ENCODE measurements at places on chromosomes 4 and X.
A peak's percentile ranks its signal among the peaks of the same experiment; 100 is the strongest.

DNA sequence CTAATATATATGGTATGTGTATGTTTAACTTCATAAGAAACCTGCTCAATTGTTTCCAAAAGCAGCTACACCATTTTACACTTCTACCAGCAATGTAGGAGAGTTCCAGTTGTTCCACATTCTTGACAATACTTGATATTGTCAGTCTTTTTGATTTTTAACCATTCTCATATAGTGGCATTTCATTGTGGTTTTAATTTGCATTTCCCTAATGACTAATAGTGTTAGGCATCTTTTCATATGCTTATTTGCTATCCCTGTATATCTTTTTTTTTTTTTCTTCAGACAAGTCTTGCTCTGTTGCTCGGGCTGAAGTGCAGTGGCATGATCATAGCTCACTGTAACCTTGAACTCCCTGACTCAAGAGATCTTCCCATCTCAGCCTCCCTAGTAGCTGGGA, 58.2 kb upstream of the TRIM2 start:
- peak; percentile 7 for DNase-seq

DNA sequence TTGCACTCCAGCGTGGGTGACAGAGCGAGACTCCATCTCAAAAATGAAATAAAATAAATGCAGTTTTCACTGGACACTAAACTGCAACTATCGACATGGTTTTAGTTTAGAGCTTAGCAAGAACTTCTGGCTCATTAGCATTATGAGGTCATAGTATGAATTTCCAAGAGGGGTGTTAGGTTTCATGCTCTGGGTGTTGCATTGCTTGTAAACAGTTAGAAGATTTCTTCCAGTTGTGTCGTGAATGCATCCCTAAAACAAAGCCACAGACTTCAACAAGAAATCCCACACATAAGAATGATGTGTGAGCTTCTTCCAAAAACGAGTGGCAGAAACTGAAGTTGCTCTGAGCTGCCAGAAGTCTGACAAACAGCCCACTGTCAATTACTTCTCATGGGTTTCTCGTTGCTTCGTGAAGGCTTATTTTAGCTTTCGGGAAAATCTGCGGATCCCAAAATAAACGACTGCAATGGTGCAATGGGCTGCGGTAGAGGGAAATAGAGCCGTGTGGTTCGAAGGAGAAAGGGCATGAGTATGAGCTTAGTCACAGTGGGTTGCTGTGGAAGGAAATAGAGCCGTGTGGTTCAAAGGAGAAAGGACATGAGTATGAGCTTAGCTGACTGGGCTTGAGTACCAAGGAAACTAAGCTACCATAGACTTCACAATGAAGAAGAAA, 354.9 kb downstream of the DHRSX start:
- no peak for DNase-seq

DNA sequence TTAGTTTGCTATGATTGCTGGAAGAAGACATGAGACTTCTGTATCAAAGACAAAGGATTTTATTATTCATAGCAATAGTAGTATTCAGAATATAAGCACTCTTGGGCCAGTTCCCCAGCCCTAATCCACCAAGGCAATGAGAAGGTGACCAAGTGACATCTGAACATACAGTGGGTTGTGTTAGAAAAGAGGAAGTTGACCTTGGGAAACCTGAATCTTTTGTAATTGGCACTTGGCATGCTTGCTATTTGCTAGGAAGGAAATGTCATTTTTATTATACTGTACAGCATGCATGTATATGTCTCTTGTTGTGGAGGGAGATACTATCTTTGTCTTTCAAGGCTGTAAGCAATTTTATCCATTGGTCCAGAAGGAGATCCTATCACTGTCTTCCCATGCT, 216.1 kb upstream of the FAT1 start:
- DNase-seq: no peak

DNA sequence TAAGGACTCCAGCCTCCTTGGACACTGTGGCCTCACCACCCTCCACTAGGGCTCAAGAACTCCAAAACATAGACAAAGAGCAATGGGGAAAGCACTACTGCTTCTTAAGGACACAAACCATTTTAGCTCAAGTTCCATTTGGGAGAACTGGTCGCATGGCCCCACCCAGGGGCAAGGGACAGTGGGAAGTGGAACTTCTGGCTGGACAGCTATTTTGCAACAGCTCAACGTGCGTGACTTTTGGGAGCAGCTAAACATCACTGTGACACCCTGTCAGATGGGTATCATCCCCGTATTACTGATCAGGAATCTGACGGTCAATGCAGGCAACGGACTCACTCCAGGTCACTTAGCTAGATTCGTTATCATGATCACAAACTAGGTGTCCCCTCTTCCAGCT, 9.0 kb upstream of the GLOD5 start:
- no peak for DNase-seq

DNA sequence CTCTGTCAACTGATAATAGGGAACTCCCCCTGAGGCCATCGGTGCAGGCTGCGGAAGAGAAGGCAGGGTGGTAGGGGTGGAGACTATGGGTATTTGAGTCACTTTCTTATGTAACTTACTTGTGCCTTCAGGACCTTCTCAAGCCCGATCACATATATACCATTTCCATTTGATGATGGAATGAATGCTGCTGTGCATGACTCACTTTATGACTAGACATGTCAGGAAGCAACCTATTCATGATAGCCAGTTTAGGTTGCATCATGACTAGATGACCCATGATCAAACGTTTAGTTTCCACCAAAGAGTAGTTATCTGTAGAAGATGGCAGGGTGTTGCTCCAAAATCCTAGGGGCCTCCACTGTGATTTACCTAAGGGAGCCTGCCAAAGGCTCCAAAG, 435.5 kb downstream of the DTHD1 start:
- peak; percentile 1 for DNase-seq

- no peak for DNase-seq
These were observed 370.0 kb downstream of the FBXW7 start for GRCh38 chr4:152165846-152166245.

GRCh38 chr4:11038926-11039325, 354.4 kb upstream of the CLNK start:
- DNase-seq: peak; percentile 9

DNA sequence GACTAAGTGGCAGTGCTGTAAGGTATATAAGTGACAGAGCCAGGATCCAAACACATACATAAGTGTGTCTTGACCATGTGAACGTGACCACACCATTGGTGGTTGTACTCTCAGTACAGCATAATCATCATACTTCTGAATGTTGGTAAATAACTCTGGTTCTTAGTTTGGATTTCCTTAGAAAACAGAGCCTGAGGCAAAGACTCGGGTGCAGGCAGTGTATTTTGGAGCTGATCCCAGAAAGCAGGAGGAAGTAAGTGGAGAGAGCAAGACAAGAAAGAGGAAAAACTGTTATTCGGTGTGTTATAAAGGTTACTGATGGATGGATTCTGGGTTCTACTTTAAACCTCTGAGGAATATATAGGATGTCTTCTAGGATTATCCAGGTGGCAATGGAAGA, 127.9 kb downstream of the SLC39A8 start:
- no peak for DNase-seq

- no peak for DNase-seq
These were observed 53.6 kb downstream of the BLTP1 start for GRCh38 chr4:122205687-122206086.

DNA sequence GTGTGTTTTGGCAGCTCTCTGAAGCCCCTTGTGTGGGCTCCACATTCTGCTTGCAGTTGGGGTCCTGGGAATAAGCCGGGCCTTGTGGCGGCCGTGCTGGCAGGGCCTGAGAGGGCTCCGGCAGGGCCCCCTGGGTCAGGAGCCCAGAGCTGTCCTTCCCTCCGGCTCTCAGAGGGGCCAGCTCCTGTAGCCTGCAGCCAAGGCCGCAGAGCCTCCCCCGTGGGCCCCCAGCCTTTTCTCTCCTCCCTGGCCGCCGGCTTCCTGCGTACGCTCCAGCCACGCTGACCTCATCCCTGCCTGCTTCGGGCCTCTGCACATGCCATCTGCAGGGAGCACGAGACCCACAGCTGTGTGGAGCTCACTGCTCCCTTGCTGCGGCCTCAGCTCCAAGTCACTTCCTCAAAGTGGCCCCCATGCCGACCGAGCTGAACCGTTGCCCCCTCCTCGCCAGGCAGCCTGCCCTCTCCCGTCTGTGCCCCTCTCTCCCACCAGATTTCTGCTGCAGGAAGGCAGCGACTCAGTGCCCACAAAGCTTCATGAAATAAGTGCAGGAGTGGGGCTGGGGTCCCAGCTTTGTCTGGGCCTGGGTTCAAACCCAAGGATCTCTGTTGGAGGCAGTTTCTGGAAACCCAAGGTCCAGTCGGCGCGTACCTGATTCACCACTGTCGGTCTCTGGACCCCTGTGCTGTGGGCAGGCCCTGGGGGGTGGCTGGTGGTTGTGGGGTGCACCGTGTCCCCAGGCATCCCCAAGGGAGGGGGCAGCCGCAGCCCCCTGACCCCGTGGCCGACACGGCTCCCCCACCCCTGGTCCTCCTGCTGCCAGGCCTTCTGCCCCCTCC, 57.1 kb upstream of the NKX1-1 start:
- DNase-seq: peak; percentile 29

GRCh38 chr4:76233967-76234678, 17.4 kb upstream of the FAM47E start:
- no peak for DNase-seq

- DNase-seq: peak; percentile 71
These were observed 11.3 kb upstream of the PHKA2 start for GRCh38 chrX:18995221-18995620.

DNA sequence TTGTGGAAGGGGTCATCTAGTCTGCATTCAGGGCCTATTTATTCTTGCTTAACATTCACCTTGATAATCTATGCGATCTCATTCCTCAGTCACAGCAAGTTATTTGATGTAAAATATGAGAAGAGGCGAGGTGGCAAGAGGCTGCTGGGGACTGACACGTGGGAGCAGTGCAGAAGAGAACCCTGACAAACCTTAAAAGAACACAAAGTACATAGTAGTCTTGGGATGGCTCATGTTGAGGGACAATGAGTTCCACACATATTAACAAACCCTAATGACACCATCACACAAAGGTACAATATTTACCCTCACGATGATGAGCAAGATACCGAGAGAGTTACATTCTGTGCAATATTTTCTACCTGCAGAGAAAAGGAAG, 57.5 kb downstream of the MAML3 start:
- no peak for DNase-seq

- DNase-seq: no peak
These were observed 178.5 kb downstream of the CBR4 start for GRCh38 chr4:168831585-168831918.

GRCh38 chr4:104756837-104757236, 262.1 kb upstream of the CXXC4 start:
- DNase-seq: no peak

DNA sequence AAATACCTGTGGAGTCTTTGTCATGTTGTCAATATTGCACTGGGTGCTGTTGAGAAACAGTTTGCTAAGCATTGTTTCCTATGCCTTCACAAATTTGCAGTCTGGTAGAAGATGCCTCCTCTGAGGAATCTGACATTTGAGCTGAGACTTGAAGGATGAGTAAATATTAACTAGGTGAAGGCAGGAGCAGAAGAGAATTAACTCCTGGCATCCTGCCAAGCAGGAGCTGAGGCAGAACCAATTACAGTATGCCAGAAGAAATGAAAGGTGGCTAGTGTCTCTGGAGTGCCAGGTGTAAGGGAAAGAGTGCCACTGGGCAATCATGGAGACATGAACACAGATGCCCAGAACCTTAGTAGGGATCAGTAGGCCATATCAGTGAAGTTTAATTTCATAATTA, 1778.2 kb upstream of the PCDH10 start:
- DNase-seq: no peak

GRCh38 chr4:128379860-128380259, 92.2 kb upstream of the PGRMC2 start:
- DNase-seq: no peak

DNA sequence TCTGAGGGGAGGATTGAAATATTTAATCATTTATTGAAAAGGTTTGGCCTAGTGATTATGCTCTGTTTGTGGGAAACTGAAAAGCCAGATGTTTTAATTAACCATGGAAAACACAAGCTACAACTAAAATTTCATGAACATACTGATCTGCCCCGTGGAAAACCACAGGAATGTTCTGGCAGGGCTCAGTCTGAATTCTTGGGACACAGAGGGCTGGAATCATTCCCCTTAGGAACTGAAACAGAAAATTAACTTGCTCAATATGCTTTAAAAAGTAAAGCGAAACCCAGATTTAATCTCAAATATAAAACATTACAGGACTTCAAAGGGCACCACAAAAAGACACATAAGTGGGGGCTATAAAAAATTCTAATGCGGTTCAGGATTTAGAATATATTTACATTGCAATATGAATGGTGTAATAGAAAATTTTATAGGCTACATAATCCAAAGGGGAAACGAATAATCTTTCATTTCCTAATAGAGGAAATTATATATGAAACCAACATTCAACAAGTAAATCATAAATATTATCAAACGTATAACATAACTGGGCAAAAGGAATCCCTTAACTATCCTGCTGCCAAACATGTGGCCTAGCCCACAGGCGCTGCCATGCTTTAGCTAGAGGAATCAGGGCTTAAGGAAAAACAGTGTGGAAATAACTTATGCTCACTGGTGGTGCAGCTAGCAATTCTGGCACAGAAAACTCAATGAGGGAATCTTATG, 70.9 kb downstream of the APBB2 start:
- DNase-seq: peak; percentile 95

GRCh38 chr4:17030543-17030942, 132.1 kb upstream of the LDB2 start:
- DNase-seq: peak; percentile 91

DNA sequence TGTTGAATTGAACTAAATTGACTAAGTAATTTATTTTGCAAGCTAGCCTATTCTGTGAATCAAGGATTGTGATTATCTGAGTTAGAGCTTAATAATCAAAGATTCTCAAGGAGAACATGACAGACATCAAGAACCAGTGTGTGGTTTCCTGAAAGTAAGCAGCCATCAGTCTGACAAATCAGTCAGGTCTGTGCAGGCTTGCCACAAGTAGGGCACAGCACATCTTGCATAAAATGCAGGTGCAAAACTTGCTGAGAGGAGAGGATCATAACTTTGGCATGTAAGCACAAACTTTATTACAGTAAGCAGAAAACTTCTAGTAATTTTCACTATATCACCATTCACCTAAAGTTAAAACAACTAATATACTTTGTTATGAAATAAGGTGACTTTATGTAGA, 22.5 kb downstream of the FAM241A start:
- peak; percentile 66 for DNase-seq

DNA sequence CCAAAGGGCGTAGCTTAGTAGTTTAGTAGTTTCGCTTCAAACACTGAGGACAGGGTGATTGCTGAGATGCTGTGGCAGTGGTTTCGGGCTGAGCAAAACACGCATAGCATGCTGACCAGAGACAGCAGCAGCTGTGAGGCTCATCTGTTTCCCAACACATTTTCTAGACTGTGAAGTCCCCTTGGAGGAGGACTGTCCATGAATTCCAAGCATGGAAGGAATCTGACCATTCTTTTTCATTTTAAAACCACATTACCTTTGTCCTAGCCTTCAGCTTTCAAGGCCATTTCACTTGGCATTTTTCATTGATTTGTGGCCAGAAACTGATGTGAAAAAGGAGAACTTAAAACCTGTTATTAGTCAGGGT, 240.9 kb downstream of the PALLD start:
- DNase-seq: no peak

- DNase-seq: peak; percentile 57
These were observed 76.1 kb downstream of the MANBA start for GRCh38 chr4:102684610-102685052.

- no peak for DNase-seq
These were observed 18.2 kb downstream of the UBE2D3 start for GRCh38 chr4:102809190-102809589.

Measured in iris pigment epithelial cell (primary cell).